Uterus (tissue), 4 donors: ENCODE measurements at places on chromosomes 13 and 19. TPM values are rescaled to one million over a fixed set of nuclear protein-coding genes. Genes with fewer than 3 reads are reported as not detected.

DNA sequence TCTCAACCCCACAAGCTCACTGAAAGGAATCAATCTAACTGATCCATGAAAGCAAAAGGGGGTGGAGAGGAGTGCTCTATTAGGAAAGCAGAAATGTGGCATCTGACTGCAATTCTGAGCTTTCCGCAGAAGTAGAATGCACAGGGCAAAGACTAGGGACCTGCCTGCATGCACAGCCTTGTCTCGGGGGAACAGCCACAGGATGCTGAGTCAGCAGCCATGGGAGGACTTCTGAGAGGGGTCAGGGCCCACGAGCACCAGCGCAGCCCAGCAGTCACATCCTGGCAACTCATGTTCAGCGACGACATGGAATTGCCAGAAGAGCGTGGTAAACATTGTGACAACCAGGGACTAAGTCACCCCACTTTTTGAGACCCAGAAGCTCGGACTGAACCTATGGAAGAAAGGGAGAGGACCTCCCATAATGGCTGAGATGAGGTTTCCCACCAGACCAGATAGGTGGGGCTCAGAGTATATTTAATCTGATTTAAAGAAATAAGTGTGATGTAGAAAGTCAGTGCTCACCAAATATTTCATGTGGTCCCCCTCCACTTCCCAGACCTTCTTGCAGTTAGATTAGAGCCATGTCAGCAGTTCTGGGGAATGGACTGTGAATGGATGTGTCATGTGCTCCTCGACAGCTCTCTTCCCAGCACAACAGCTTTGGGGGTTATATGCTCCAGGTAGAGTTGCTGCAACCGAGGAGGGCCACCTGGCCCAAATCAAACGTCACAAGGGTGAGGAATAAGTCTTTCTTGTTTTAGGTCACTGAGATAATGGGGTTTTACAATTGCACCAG, 32.6 kb downstream of the STOML3 start:
- no peak for DNase-seq

NANOS3 gene
- total RNA-seq = not detected

ZNF888 gene
- not detected for total RNA-seq

CRB3 gene
- not detected for total RNA-seq

ATCAY gene
- 0.97 TPM for total RNA-seq
